ENCODE measurements at places on chromosomes 7 and 10. TPM values are rescaled to one million over a fixed set of nuclear protein-coding genes. Genes with fewer than 3 reads are reported as not detected.

GRCh38 chr10:123909426-123909825 is 17.8 kb upstream of the CPXM2 start:
- DNase-seq: no peak
- peaks cover 12% of the 10 kb centered on the region for H3K27me3 ChIP-seq
- no peak overlapping the region for H3K27ac ChIP-seq
- no peak overlapping the region for H3K4me3 ChIP-seq

DNA sequence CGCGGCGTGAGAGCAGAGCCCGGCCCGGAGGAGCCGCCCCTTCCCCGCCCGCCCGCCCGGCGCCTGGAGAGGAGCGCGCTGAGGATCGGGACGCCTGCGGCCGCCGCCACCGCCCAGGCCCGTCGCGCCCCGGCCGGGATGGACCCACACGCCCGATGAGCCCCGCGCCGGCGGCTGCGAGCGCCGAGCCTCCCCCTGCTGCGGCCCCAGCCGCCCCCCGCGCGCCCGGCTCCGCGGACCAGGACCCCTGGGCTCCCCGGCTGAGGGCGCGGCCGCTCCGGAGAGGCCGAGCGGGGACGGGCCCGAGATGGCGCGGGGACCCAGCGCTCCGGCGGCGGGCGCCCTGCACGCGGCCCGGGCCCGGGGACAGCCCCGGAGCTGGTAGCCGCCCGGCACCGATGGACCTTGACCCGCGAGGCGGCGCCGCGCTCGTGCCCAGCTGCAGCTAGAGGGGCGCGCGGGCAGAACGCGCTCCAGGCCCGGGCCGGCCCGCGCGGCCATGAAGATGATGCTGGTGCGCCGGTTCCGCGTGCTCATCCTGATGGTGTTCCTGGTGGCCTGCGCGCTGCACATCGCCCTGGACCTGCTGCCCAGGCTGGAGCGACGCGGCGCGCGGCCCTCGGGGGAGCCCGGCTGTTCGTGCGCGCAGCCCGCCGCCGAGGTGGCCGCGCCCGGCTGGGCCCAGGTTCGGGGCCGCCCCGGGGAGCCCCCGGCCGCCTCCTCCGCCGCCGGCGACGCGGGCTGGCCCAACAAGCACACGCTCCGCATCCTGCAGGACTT is 520 bp downstream of the FAM20C start:
- H3K4me1 ChIP-seq: peaks cover 3% of the 10 kb centered on the region
- H3K27ac ChIP-seq: no peak overlapping the region
- no peak for DNase-seq
- H3K27me3 ChIP-seq: peaks cover 39% of the 10 kb centered on the region
- no peaks in the 10 kb centered on the region for H3K36me3 ChIP-seq
- H3K4me3 ChIP-seq: no peak overlapping the region

- H3K4me1 ChIP-seq: no peaks in the 10 kb centered on the region
- H3K36me3 ChIP-seq: no peaks in the 10 kb centered on the region
- no peaks in the 10 kb centered on the region for H3K27me3 ChIP-seq
- no peak overlapping the region for H3K4me3 ChIP-seq
Observed at GRCh38 chr7:113486548-113486947, 368.2 kb upstream of the SMIM30 start.

DNA sequence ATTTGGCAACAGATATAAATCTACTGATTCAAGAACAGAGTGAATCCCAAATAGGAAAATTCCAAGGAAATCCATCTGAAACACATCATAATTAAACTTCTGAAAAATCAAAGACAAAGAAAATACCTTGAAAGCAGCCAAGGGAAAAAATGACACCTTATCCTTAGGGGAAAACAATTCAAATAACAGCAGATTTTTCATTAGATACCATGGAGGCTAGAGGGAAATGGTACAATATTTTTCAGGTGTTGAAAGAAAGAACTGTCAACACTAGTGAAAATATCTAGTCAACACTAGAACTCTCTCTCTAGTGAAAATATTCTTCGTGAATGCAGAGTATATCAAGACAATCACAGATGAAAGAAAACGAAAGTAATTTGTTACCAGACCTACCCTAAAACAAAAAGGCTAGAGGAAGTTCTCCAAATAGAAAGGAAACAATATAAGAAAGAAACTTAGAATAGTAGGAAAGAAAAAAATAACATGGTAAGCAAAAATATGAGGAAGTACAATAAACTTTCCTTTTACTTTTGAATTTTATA is 5.7 kb upstream of the FAM241B start:
- no peak for DNase-seq
- H3K4me1 ChIP-seq: peaks cover 19% of the 10 kb centered on the region
- H3K4me3 ChIP-seq: no peak overlapping the region

PRTFDC1 gene
- total RNA-seq: 2.2 TPM

PEX1 gene
- total RNA-seq: 16.6 TPM

DNA sequence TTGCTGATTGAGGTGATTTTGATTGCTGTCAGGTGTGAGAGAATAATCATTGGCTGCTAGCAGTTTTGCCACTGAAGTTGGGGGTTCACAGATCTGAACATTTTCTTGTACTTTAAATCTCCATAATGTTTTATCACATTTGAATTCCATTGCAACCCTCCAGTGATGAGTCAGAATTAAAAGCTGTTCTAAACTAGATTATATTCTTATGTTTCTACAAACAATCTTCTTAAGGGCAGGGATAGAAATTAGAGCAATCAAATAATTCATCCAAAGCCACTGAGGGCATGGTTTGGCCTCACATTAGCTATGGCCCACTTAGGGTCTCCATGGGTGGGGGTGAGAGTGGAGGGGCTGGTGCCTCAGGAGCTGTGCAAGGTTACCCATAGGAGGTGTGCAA is 53.0 kb upstream of the RPA3 start:
- H3K36me3 ChIP-seq: no peaks in the 10 kb centered on the region
- peaks cover 22% of the 10 kb centered on the region for H3K4me1 ChIP-seq
- no peak overlapping the region for H3K27ac ChIP-seq

DNA sequence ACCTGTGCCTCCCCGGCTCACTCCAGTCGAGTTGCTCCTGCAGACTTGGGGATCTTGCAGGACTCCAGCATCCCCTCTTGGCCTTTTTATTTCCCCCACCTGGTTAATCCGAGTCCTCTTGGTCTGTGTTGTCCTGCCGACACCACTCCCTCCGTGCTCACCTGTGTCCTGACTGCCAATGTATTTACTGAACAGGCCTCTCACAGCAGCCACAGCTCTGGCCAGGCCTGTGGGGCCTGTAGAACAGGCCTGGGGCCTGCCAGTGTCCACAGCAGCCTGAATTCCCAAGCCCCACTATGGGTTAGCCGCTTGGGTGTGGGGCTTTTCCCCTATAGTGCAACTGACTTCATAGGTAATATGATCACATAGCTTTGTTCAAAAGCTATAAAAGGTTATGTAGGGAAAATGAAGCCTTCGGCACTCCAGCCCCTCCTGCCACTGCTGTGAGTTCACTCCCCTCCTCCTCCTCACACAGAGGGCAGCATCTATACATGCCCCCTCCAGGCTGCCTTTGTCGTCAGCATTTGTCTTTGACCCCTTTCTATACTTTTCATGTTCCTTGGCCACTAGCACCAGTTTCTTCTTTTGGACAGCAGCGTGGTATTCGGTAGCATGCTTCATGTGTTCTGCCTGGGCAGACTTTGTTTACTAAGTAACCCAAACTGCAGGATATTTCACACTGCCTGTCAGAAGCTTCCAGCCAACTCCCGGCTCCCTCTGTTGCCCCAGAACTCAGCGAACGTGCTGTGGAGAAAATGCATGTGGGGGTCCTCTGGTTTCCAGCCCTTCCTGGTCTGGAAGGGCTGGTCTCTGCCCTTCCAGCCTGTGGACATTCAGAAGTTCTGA is 46.1 kb downstream of the ZNF467 start:
- H3K4me1 ChIP-seq: no peaks in the 10 kb centered on the region
- H3K4me3 ChIP-seq: no peak overlapping the region

GRCh38 chr10:95833042-95833610 is 74.6 kb upstream of the CC2D2B start:
- H3K4me1 ChIP-seq: peaks cover 28% of the 10 kb centered on the region
- no peaks in the 10 kb centered on the region for H3K27me3 ChIP-seq
- DNase-seq: no peak
- no peak overlapping the region for H3K4me3 ChIP-seq
- peak overlapping the region; percentile 85 for H3K27ac ChIP-seq
- peaks cover 1% of the 10 kb centered on the region for H3K36me3 ChIP-seq

GRCh38 chr10:114626841-114627240 is 31.2 kb downstream of the ABLIM1 start:
- no peak for DNase-seq
- no peaks in the 10 kb centered on the region for H3K36me3 ChIP-seq
- H3K4me1 ChIP-seq: peaks cover 6% of the 10 kb centered on the region
- no peak overlapping the region for H3K4me3 ChIP-seq
- H3K27ac ChIP-seq: no peak overlapping the region
- peaks cover 18% of the 10 kb centered on the region for H3K27me3 ChIP-seq

DNA sequence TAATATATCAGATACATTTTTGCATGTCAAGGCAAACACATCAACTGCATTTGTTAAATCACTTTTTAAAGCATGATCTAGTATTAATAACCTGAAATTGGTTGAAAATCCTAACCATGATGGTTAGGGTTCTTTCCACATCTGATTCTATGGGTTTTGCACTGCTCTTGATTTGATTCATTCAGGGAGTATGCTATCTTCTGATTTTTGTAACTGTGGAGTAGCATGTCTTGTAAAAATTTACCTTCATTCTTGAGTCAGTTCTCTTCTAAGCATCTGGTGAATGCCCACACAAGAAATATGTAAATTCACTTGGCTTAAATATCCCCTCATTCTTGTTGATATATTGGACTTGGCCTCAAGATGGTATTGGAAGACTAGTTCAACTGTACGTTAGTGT is 178.7 kb downstream of the KLF6 start:
- H3K36me3 ChIP-seq: peaks cover 11% of the 10 kb centered on the region
- DNase-seq: no peak
- no peak overlapping the region for H3K27ac ChIP-seq
- H3K4me1 ChIP-seq: peaks cover 10% of the 10 kb centered on the region

- H3K27ac ChIP-seq: no peak overlapping the region
- H3K36me3 ChIP-seq: no peaks in the 10 kb centered on the region
- no peaks in the 10 kb centered on the region for H3K4me1 ChIP-seq
- H3K27me3 ChIP-seq: no peaks in the 10 kb centered on the region
- DNase-seq: no peak
- no peak overlapping the region for H3K4me3 ChIP-seq
Observed at GRCh38 chr10:88477343-88478085, 105.6 kb downstream of the RNLS start.

DNA sequence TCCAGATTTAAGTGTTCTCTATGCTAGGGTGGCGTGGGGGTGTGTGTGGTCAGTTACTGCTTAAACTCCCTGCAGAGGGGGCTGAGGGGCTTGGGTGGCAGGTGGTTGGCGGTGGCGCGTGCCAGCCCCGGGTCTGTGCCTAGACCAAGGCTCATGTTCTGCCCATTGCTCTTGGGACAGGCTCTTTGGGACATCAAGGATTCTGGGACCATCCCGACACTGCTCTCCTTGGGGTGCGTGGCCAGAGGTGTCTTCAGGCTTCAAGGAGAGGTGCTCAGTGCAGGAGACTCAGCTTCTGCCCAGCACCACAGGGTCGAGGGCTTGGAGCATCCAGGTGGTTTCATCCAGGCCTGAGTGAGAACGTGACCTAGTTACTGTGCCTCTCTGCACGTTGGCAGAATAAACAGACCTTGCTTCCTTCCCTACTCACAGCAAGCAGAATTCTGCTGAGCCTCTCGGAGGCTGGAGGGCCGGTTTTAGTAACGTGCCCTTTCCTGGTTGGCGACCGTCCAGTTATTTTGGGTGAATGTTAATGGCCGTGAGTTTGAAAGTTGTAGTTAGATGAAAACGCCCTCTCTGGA is 39.9 kb downstream of the CAMK1D start:
- DNase-seq: no peak
- H3K27me3 ChIP-seq: no peaks in the 10 kb centered on the region
- no peak overlapping the region for H3K4me3 ChIP-seq

DNA sequence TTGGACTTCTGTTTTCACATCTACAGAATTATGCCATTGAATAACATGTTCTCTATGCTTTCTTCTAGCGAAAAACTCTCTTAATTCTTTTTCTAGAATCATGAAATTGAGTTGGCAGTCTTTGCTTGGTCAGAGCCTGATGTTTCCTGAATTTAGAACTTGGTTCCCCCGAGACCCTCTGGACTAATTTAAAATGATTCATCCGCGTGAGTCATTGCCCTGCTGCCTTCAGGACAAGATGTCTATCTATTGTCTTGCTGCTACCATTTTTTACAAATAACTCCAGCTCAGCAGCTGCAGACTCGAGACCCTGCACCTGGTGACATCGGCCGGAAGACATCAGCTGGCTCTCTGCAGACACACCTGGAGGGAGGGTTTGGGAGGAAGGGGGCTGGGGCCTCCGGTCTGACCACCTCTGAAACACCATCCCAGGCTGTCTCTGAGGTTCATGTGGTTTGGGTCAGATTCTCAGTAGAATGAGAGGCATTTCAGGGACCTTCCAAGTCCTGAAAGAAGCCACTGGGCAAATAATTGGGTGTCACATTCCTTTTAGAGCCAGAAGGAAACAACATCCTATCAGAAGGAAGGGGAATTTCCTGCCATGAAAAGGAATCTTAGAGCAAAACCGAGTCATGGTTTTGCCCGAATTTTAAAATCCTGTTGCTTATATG is 20.9 kb upstream of the KLF6 start:
- peak; percentile 70 for DNase-seq
- peak overlapping the region; percentile 45 for H3K4me3 ChIP-seq
- H3K36me3 ChIP-seq: no peaks in the 10 kb centered on the region
- no peak overlapping the region for H3K27ac ChIP-seq
- H3K27me3 ChIP-seq: no peaks in the 10 kb centered on the region

DNA sequence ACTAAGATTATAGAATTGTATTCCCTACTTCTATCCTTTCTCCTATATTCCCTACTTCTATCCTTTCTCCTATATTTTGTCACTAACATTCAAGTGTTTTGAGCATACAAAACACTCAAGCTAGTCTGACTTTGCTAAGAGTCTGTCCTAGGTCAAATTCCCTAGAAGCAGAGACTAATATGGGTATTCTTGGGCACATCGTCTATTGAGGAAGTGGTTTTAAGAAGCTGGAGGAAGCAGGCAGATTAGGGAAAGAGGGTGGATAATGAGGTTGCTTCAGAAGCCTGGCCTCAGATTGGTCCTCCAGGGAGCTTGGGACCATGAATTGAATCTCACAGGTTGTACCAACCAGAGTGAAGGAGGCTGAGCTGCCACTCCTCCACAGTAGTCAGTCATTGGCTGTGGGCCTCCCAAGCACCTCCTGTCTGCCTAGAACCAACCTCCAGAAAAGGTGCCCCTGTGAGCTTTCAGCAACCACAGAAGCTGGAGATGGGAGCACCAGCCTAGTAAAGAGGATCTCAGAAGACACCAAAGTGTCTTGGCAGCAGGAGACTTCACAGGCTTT is 295.9 kb upstream of the PHF14 start:
- H3K36me3 ChIP-seq: no peaks in the 10 kb centered on the region
- H3K27me3 ChIP-seq: no peaks in the 10 kb centered on the region
- no peak overlapping the region for H3K4me3 ChIP-seq
- H3K4me1 ChIP-seq: no peaks in the 10 kb centered on the region
- DNase-seq: no peak

BBS9 gene
- total RNA-seq: 7.7 TPM
